ENCODE measurements at places on chromosomes 6 and 20. TPM values are rescaled to one million over a fixed set of nuclear protein-coding genes. Genes with fewer than 3 reads are reported as not detected.

DNA sequence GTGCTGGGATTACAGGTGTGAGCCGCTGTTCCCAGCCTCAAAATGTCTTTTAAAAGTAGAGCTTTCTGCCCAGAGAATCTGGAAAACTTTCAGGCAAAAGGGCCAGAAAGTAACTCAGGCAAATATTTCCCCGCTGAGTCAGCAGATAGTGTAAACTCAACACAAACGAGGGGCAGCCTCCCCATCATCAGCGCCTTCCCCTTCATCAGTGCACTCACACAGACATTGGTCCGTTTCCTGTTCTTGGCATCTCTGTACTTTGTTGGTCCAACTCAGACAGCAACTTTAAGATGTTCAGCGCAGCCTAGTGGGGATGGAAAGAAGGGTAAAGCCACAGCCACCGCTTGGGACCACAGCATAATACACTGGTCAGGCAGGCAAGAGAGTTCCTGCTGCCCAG is 69.5 kb downstream of the CSE1L start:
- H3K36me3 ChIP-seq = peaks cover 26% of the 10 kb centered on the region
- H3K27ac ChIP-seq = no peak overlapping the region
- H3K27me3 ChIP-seq = no peaks in the 10 kb centered on the region
- no peaks in the 10 kb centered on the region for H3K4me1 ChIP-seq

Gene IER3
- 41.4 TPM for total RNA-seq

Gene RUNX2
- total RNA-seq = 1.4 TPM

Gene CTAGE9
- total RNA-seq = not detected

GRCh38 chr6:11748591-11749210 is 29.9 kb downstream of the ADTRP start:
- H3K27me3 ChIP-seq = no peaks in the 10 kb centered on the region
- H3K36me3 ChIP-seq = no peaks in the 10 kb centered on the region
- DNase-seq = no peak
- H3K4me1 ChIP-seq = peaks cover 8% of the 10 kb centered on the region
- H3K27ac ChIP-seq = no peak overlapping the region
- H3K4me3 ChIP-seq = no peak overlapping the region

- no peak overlapping the region for H3K27ac ChIP-seq
- peaks cover 20% of the 10 kb centered on the region for H3K4me1 ChIP-seq
- DNase-seq = no peak
Measured at GRCh38 chr6:123804787-123805540, 1.3 kb downstream of the NKAIN2 start.

DNA sequence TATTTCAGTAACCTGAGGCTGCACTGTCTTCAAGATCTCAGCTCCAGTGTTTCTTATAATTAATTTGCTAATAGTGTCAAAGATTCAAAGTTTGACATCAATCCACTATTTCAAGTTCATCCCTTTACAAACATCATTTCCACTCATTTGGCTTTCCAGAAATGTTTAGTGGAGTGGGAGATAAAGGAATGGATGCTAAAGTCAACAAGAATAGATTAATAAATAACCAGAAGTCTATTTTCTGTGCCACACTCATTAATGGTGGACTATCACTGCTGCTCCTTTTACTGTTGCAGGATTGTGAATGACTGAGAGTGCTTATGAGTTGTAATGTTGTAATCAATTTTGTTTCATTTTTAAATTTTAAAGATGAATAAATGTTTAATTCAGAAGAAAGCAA is 28.4 kb upstream of the EPM2A start:
- no peak for DNase-seq
- no peak overlapping the region for H3K4me3 ChIP-seq
- no peaks in the 10 kb centered on the region for H3K27me3 ChIP-seq
- H3K4me1 ChIP-seq = no peaks in the 10 kb centered on the region
- no peak overlapping the region for H3K27ac ChIP-seq

DNA sequence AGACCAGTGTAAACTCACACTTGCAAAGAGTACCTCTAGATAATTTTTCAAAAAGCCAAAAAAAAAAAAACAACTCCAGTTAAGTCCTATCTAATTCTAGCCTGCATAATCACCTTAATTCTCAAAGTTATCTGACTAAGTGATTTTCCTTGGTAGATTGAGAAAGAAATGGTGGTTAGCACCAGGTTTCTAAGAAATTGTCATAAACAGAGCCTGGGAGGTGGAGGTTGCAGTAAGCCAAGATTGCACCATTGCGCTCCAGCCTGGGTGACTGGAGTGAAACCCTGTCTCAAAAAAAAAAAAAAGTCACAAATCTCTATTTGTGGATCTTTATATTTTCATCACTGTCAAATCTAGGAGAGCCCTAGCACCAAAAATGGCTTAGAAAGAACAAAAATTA is 8.9 kb downstream of the FBXO5 start:
- H3K4me3 ChIP-seq = no peak overlapping the region
- DNase-seq = no peak
- peaks cover 56% of the 10 kb centered on the region for H3K36me3 ChIP-seq
- no peak overlapping the region for H3K27ac ChIP-seq
- peaks cover 5% of the 10 kb centered on the region for H3K4me1 ChIP-seq

Gene RCAN2
- 6.5 TPM for total RNA-seq

- DNase-seq = no peak
- no peak overlapping the region for H3K27ac ChIP-seq
- no peaks in the 10 kb centered on the region for H3K4me1 ChIP-seq
- no peaks in the 10 kb centered on the region for H3K27me3 ChIP-seq
- no peak overlapping the region for H3K4me3 ChIP-seq
Measured at GRCh38 chr6:4973982-4974745, 29.7 kb downstream of the RPP40 start.

Gene GPR6
- total RNA-seq = not detected

Gene OR2J2
- not detected for total RNA-seq

Gene TFAP2A
- total RNA-seq = 11.6 TPM

- no peak for DNase-seq
- H3K4me1 ChIP-seq = peaks cover 20% of the 10 kb centered on the region
- no peak overlapping the region for H3K4me3 ChIP-seq
- peaks cover 32% of the 10 kb centered on the region for H3K36me3 ChIP-seq
Measured at GRCh38 chr20:34525709-34526416, 9.6 kb downstream of the DYNLRB1 start.

Gene RSPH9
- not detected for total RNA-seq

Gene BEND6
- 1.1 TPM for total RNA-seq

Gene ZC2HC1B
- total RNA-seq = not detected

- no peaks in the 10 kb centered on the region for H3K27me3 ChIP-seq
- no peak overlapping the region for H3K27ac ChIP-seq
Measured at GRCh38 chr20:46934746-46935287, 40.2 kb downstream of the EYA2 start.

- H3K27ac ChIP-seq = no peak overlapping the region
- H3K27me3 ChIP-seq = no peaks in the 10 kb centered on the region
- H3K36me3 ChIP-seq = no peaks in the 10 kb centered on the region
Measured at GRCh38 chr6:16419636-16420336, 181.4 kb downstream of the GMPR start.
